HTR-8/SVneo (cell line): ENCODE measurements at places on chromosomes 5 and 9.

DNA sequence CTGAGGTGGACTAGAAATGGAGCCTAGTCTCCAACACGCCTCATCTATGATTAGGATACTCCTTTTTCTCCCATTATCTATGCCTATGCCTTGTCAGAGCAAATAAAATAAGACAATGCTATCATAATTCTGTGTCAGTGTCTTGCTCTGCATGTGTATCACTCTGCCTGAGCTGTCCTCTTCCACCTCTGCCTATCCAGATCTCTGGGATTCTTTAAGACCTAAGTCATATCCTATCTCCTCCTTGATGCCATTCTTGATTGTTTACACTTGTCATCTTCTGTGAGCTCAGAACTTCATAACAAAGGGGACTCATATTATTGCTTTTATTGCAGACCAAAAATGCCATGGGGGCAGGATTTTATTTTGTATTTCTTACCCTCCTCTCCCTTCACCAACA is 351.2 kb upstream of the C9orf72 start:
- no peak for DNase-seq

DNA sequence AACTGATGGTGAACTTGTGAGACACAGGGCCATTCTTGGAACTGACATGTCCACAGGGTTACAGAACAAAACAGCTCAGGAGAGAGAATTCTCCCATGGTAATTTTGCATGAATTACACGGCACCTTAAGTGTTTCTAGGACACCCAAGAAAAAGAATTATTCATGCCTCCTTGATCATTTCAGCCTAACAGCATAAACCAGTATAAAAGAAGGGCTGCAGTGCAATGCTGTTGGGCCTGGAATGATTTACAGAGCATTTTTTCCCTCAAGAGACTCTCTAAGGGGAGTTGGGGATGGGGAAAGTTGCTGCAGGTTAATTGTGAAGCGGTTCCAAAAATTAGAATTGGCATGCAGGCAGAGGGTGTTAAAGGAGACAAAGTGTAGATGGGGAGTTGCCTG is 136.4 kb upstream of the FBXL7 start:
- DNase-seq = no peak

DNA sequence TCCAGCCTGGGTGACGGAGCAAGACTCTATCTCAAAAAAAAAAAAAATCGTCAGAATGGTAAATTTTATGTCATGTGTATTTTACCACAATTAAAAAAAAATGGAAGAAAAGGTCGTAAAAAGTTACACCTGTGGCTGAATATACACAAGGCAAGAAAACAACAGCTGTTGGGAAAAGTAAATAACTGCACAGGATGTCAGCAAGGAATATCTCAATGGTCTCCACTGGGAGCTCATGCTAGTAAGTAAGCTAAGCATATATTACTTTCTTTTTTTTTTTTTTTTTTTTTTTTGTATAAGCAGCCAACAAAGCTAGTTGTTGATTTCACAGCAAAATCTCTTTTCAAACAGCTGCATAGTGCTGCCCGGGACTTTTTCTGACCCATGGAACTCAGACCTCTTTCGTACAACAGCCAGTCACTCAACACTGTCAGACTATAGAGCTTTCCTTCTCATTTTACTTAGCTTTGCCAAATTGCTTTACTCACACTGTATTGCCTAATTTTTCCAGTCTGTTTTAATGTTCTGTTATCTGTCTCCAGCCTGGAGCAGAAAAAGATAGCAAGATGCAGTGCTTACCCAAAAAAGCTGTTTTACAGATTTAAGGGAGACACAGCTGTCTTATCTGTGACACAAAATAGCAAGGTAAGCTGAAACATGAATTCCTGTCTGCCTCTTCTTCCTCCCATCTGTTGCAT is 175.9 kb downstream of the ENC1 start:
- no peak for DNase-seq

DNA sequence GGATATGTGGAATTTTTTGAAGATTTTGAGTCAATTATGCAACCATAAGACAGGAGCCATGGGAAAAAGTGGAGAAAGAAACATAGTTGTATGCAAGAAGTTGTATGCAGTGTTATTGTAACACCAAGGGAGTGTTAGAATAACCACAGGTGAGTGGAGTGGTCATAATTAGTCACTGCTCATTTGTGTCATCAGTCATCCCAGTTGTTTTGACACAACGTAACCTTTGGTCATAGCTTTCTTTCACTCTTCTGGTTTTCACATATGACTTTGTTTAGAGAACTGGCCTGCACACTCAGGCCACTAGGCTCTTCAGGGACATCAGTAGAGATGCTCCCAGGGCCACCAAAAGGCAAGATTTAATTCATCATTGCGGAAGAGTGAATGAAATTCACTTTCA is 158.7 kb upstream of the HMHB1 start:
- no peak for DNase-seq

GRCh38 chr9:111405701-111406100 is 75.7 kb upstream of the OR2K2 start:
- DNase-seq = no peak

DNA sequence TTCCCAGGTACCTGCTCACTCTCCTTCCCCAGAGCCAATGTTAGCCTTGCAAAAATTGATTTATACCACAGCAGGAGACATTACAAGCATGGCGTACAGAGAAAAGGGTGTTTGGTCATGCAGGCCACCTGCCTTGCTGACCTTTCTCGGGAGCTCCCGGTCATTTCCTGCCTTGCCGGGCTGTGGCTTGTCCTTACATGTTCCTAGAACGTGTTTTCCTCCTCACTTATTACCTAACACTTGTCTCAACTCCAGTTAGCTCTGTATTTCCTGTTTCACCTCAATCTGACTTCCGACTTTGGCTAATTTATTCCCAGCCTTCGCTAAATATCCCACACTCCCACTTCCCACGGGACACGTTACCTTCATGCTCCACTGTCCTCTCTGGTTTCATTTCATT is 282.5 kb downstream of the ICE1 start:
- DNase-seq = no peak

DNA sequence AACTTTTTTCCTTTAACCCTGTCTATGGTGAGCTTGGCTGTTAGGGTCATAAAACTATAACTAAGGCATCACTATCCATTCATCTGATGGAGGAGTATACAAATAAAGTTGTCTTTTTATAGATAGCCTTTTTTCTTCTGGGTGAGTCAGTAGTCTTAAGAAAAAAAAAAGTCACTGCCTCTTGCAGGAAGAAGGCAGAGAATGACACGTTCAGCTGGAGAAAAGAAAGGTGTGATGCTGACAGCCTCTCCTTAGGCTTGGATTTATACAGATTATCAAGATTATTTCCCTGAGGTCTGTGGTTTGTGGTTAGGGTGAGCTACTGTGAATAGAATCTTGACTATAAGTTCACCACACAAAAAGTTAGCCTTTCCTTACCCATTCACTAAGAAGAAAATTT is 23.0 kb downstream of the EPB41L4B start:
- DNase-seq = no peak

GRCh38 chr9:92711844-92712243 is 41.9 kb upstream of the IPPK start:
- no peak for DNase-seq

GRCh38 chr5:173721601-173722232 is 105.3 kb upstream of the BOD1 start:
- DNase-seq = no peak

DNA sequence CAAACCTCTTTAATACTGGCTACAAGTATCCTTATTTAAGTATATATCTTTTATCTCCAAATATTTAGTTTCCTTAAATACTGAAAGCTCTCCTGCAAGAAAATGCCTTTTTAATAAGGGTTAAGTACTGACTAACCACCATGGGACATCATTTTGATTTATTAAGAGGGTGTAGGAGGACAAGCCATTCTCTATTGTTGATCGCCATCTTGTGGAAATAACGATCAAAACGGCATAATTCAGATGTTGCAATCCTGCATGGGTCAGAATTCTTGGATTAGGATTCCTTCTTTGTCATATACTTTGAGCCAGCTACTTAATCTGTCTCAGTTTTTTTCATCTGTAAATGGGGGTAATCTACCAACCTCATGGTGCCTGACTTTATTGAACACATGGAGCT is 28.7 kb upstream of the C5orf46 start:
- peak; percentile 7 for DNase-seq

GRCh38 chr5:61933787-61934626 is 372.0 kb upstream of the KIF2A start:
- DNase-seq = peak; percentile 41

GRCh38 chr5:83220331-83220730 is 143.0 kb downstream of the XRCC4 start:
- no peak for DNase-seq

GRCh38 chr9:122076117-122076516 is 17.0 kb downstream of the TTLL11 start:
- no peak for DNase-seq

GRCh38 chr9:128215491-128216409 is 12.6 kb downstream of the DNM1 start:
- DNase-seq = no peak

GRCh38 chr9:18994263-18994916 is 38.6 kb downstream of the SAXO1 start:
- DNase-seq = no peak

DNA sequence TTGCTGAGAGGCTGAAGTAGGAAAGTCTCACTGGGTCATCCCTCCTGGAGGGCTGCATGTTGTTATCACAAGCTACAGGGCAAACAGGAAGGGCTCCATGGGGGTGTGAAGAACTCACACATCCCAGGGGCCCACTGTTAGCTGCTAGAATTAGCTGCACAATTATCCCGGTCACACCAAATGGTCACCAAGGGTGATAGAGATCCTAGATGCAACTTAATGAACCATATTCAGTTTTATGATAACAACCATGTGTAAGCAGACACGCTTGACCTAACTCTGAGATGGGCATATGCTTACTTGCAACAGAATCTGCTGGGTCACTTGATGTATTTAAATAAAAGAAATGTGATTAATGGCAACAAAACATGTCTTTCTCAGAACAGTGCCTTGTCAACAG is 143.5 kb upstream of the C6 start:
- no peak for DNase-seq

DNA sequence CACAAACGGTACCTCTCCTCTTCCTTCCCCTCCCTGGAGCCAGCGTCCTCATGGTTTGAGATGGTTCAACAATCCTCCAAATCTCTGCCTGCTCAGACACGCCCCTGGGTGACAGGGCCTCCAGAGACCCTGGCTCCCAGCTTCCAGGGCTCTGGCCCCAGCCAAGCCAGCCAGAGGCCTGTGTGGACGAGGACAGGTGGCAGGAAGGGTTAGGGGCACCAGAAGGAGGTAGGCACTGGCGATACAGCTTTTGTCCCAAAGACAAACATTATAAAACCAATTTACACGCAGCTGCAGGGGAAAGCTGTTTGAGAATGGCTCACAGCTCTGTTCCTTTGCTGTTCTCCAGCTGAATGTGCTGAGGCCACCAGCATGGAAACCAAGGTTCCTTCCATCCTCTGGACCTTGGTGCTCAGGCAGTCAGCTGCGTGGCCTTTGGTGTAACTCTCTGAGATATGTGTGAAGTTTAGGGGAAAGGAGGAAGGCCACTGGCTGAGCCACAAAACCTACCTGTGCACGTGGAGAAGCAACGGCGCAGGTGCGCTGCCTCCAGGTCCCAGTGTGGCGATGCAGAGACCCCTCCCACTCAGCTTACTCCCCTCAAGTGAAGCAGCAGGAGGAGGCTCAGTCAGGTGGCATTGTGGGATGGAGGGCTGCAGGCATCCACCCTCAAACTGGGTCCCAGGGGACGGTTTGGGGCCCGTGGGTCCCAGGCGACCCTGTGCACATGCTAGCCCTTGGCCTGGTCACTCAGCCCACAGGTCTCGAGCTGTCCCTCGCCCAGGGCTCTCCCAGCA is 4.3 kb upstream of the QRFP start:
- DNase-seq = no peak

- no peak for DNase-seq
Observed at GRCh38 chr5:360257-361027, 38.9 kb downstream of the AHRR start.

DNA sequence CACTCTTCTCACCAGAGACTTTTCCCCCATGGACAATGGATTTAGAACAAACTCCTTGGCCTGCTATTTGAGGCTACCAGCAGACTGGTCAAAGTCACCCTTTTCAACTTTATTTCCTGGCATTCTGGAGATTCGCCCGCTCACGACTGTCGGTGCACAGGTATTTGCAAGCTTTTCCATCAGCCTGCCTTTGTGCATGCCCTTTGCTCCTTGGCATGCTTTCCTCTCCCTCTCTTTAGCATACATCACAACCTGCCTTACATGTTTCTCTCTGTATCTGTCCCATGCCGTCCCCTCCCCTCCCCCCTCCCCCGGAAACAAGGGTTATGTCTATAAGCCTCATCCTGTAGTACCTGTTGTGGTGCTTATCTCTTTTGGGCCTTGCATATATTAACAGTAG is 257.1 kb downstream of the AOPEP start:
- DNase-seq = no peak

DNA sequence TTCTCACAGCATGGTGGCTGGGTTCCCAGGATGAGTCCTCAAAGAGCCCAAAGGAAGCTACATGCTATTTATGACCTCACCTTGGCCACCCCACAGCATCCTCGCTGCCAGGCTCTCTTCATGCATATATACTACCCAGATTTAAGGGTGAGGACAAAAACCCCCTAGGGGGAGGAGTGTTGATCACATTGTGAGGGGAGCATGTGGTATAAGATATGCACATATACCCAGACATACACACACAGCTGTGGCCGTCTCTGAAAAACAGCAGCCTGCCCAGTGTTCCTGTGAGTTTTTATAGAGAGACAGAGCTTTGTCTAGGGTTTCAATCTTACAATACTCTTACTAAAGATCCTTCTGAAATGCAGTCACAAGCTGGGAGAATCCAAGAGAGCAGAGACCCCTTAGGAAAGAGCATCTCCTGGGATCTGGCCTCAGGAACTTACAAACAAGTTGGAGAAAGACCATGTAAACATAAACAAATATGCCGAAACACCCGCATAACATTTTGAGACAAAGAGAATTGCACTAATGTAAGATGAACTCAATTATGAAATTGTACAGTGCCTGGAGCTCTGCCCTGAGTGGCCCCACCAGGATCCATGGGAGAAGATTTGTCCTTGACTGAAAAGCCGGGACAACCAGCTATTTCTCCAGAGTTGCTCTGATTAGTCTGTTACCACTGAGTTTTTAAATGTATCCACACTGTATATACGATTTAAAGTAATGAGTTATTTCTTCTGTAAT is 146.4 kb downstream of the GADD45G start:
- DNase-seq = no peak

DNA sequence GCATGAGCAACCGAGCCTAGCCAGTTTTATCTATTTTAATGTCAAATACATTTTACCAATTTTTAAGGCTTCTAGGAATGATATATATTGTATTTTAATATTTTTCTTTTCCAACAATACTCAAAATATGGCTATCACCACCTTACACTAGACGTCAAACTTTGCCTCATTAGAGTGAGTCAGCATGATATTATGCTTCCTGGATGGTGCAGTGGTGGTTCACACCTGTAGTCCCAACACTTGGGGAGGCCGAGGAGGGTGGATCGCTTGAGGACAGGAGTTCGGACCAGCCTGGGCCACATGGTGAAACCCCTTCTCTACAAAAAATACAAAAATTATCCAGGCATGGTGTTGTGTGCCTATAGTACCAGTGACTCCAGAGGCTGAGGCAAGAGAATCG is 7.3 kb upstream of the CDC14B start:
- DNase-seq = no peak
